Right lobe of liver (tissue), 6 donors: ENCODE measurements at places on chromosomes 11 and 22. TPM values are rescaled to one million over a fixed set of nuclear protein-coding genes. Genes with fewer than 3 reads are reported as not detected.
A peak's percentile ranks its signal among the peaks of the same experiment; 100 is the strongest.

- H3K27me3 ChIP-seq = no peaks in the 10 kb centered on the region
- peaks cover 33% of the 10 kb centered on the region for H3K4me1 ChIP-seq
- DNase-seq = peak; percentile 75
- no peak overlapping the region for H3K27ac ChIP-seq
- peak overlapping the region; percentile 26 for H3K4me3 ChIP-seq
- H3K36me3 ChIP-seq = peaks cover 14% of the 10 kb centered on the region
These were observed 4.6 kb upstream of the GALR3 start for GRCh38 chr22:37818409-37819104.

Gene NPAS4
- not detected for total RNA-seq

DNA sequence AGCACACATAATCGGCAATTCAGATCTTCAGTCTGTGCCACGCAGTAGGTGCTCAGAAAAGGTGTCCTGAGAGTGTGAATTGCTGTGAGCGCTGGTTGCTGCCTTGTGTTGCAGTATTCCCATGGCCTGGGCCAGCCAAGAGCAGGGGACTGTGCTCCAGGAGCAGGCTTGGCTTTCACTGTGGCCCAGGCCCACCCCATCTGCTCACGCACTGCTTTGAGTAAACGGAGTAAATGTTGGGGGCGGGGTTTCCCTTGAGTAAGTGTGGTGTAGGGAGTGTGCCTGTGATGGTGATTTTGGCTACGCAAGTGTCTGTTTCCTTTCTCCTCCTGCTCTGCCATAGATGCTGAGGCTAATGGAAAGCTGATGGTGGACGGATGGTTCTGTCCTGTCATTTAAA is 2.3 kb downstream of the CTTN start:
- no peak for DNase-seq
- no peaks in the 10 kb centered on the region for H3K27me3 ChIP-seq
- H3K4me1 ChIP-seq = peaks cover 21% of the 10 kb centered on the region
- no peak overlapping the region for H3K4me3 ChIP-seq

DNA sequence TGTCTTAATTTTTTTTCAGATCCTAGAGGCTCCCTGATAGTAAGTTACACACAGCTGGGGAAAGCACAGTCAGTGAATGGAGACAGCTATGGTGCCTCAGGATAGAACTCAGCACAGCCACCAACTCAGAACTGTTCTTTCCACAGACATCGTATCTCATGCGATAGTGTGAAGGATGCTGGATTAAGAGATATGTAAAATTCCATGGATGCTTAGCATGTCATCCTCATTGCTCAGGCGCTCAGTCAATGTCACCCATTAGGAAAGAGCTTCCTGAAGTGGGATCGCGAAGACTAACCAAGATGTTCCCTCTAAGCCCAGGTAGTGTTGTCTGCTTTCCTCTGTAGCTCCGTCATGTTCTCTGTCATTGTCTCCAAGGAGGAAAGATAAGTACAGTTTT is 1000.4 kb downstream of the OPCML start:
- no peaks in the 10 kb centered on the region for H3K4me1 ChIP-seq
- H3K36me3 ChIP-seq = no peaks in the 10 kb centered on the region
- DNase-seq = no peak
- no peaks in the 10 kb centered on the region for H3K27me3 ChIP-seq

DNA sequence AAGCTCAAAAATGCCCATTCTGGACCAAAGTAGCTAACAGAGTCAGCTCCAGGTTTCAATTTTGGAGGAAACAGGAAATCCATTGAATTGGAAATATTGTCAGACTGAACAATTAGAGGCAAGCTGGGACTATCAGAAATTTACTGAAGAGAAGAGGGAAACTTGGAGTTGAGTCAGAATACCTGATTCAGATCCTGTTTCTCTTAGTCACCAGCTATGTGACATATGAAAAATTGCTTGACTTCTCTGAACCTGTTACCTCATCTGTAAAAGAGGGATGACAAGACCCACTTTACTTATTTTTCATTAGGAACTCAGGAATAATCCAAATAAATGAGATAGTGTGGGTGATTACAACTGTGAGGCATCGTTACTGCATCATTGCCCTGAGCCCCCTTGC is 148.9 kb upstream of the CADM1 start:
- no peaks in the 10 kb centered on the region for H3K4me1 ChIP-seq
- no peaks in the 10 kb centered on the region for H3K36me3 ChIP-seq
- H3K4me3 ChIP-seq = no peak overlapping the region
- H3K27ac ChIP-seq = no peak overlapping the region

DNA sequence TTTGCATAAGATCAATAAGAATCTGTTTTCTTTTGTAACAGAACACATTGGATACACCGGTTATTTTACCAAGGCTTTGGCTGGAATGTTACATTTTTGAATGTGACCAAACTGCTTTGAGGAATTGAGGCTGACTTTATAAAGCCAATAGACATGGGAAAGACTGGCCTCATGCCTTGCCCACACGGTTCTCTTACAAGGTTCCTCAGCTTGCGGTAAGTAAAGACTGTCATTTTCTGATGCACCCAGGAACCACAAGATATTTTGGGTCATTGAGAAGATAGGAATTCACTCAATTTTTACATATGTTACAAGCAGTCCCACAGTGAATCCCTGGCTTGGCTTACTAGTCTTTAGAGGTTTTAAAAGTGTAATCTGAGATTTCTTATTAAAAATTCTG is 23.9 kb downstream of the OR10A6 start:
- H3K27ac ChIP-seq = no peak overlapping the region
- no peaks in the 10 kb centered on the region for H3K27me3 ChIP-seq
- H3K4me1 ChIP-seq = no peaks in the 10 kb centered on the region
- H3K4me3 ChIP-seq = no peak overlapping the region
- DNase-seq = no peak
- H3K36me3 ChIP-seq = no peaks in the 10 kb centered on the region

Gene HEPACAM
- 3.3 TPM for total RNA-seq

- DNase-seq = no peak
- H3K4me1 ChIP-seq = no peaks in the 10 kb centered on the region
- no peaks in the 10 kb centered on the region for H3K27me3 ChIP-seq
- peak overlapping the region; percentile 8 for H3K27ac ChIP-seq
These were observed 13.6 kb upstream of the BID start for GRCh38 chr22:17787716-17788330.

- no peaks in the 10 kb centered on the region for H3K4me1 ChIP-seq
- no peak overlapping the region for H3K27ac ChIP-seq
- H3K4me3 ChIP-seq = no peak overlapping the region
- H3K36me3 ChIP-seq = no peaks in the 10 kb centered on the region
These were observed 2.2 kb upstream of the C11orf16 start for GRCh38 chr11:8934742-8935488.

- no peak overlapping the region for H3K27ac ChIP-seq
- H3K27me3 ChIP-seq = no peaks in the 10 kb centered on the region
- no peaks in the 10 kb centered on the region for H3K4me1 ChIP-seq
- no peak overlapping the region for H3K4me3 ChIP-seq
- no peak for DNase-seq
- H3K36me3 ChIP-seq = no peaks in the 10 kb centered on the region
These were observed 5.5 kb upstream of the TMPRSS13 start for GRCh38 chr11:117934526-117935307.

- no peak overlapping the region for H3K27ac ChIP-seq
- no peaks in the 10 kb centered on the region for H3K27me3 ChIP-seq
- no peaks in the 10 kb centered on the region for H3K36me3 ChIP-seq
- no peak for DNase-seq
These were observed 37.6 kb downstream of the ZNF195 start for GRCh38 chr11:3341298-3341697.

DNA sequence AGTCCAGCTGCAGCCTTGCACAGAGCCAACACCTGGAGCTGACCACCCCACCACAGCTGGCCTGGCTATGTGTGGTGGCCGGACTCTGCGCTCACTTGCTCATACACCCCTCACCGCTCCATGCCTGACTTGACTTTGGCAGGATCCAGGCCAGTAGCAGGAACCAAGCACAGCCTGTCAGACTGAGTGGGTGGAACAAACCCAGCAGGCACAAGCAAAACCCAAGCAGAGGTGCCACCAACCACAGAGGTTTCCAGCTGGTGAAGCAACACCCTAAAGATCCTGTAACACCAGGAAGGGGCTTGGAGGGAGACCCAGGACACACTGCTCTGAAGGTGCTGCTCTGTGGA is 44.9 kb upstream of the WNT11 start:
- H3K36me3 ChIP-seq = no peaks in the 10 kb centered on the region
- DNase-seq = no peak
- no peak overlapping the region for H3K27ac ChIP-seq
- no peaks in the 10 kb centered on the region for H3K4me1 ChIP-seq
- H3K4me3 ChIP-seq = no peak overlapping the region

DNA sequence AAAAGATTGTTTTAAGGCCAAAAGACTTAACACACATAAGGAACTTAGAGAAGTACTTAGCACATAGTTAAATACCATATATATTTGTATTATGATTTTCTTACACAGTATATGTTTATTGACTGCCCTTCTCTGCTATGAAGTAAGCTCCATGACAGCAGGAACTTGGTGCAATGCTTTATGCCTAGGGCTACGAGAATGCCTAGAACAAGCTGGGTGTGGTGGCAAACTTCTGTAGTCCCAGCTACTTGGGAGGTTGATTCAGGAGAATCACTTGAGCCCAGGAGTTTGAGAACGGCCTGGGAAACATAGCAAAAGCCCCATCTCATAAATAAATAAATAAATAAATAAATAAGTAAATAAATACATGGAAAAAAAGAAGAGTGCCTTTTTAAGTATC is 1.9 kb downstream of the SLC5A12 start:
- H3K27me3 ChIP-seq = no peaks in the 10 kb centered on the region
- no peak for DNase-seq
- H3K4me1 ChIP-seq = no peaks in the 10 kb centered on the region
- no peak overlapping the region for H3K27ac ChIP-seq

Gene BRSK2
- total RNA-seq = not detected

DNA sequence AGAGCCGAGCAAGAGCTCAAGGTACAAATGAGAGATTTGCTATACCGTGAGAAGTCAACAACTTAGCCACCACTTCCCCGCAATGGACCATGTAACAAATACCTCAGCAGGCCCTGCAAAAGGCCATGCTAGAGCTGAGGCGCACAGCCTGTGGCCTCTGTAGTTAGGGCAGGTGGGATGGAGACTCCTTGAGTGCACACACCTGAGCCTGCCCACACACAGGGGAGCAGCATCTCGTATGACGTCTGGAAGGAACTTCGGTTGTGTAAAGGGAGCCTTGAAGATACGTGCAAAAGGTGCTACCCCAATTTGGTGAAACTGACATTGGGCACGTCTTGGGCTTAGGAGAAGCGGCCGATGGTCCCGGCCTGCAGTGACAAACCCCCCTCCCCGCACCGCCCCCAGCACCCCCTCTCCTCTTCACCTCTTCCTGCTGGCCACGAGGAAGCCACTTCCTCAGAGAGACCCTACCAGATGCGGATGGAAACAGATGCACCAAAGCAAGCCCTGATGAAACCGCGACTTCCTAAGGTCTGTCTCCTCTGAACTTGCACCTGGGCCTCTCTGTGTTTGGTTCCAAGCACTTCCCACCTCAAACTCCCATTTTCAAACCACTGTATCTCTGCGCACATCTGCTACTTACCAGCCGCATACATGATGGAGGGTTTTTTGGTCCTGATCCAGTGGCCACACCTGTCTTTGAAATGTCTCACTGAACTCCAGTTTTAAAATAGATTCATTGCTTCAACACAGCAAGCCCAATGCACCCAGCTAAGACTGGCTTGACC is 10.6 kb downstream of the CDPF1 start:
- H3K27ac ChIP-seq = peak overlapping the region; percentile 70
- no peak overlapping the region for H3K4me3 ChIP-seq
- H3K4me1 ChIP-seq = no peaks in the 10 kb centered on the region
- peaks cover 48% of the 10 kb centered on the region for H3K36me3 ChIP-seq
- H3K27me3 ChIP-seq = no peaks in the 10 kb centered on the region
- no peak for DNase-seq

Gene FAM168A
- total RNA-seq = 15.8 TPM

DNA sequence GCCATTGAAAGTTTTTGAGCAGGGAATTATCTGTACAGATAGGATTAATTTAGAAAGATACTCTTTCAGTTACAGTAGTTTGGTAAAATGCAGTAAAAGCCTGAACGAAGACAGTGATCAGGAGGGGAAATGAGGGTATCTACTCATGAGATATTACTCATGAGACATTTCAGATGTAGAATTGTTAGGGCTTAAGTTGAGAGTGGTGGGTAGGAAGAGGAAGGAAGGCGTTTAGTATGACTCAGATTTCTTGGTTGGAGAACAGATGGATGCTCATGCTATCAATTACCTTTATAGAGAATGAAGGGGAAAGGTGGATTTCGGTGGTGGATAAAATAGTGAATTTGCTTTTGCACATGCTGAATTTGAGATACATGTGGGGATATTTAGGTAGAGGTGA is 15.8 kb downstream of the CCDC81 start:
- no peak for DNase-seq
- H3K36me3 ChIP-seq = no peaks in the 10 kb centered on the region
- H3K27ac ChIP-seq = no peak overlapping the region
- H3K27me3 ChIP-seq = no peaks in the 10 kb centered on the region

Gene SLC17A6
- not detected for total RNA-seq

DNA sequence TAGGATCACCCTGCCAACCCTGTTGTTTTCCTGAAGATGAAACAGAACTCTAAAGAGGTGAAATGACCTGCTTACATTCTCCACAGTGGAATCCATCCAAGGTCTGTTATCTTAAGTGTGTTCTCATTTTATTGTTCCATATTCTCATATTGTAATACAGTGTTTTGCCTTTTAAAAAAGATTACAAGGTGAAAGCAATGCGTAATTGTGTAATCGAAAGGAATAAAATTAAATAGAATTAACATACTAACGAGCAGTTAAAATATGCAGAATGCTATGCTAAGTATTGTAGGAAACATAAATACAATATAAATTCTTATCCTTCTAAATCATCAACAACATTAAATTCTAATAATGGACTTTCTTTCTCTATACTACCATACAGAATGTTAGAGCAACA is 41.6 kb upstream of the CTSC start:
- no peak overlapping the region for H3K4me3 ChIP-seq
- H3K27me3 ChIP-seq = no peaks in the 10 kb centered on the region
- DNase-seq = no peak
- no peaks in the 10 kb centered on the region for H3K36me3 ChIP-seq
- no peak overlapping the region for H3K27ac ChIP-seq

- H3K4me1 ChIP-seq = no peaks in the 10 kb centered on the region
- no peak overlapping the region for H3K4me3 ChIP-seq
These were observed 443 bp downstream of the BTBD18 start for GRCh38 chr11:57751176-57751575.

Gene C11orf16
- total RNA-seq = not detected

GRCh38 chr11:118295815-118296454 is 8.6 kb upstream of the CD3E start:
- H3K4me1 ChIP-seq = no peaks in the 10 kb centered on the region
- H3K4me3 ChIP-seq = no peak overlapping the region
- H3K27ac ChIP-seq = no peak overlapping the region
- no peaks in the 10 kb centered on the region for H3K36me3 ChIP-seq
- H3K27me3 ChIP-seq = no peaks in the 10 kb centered on the region
- DNase-seq = no peak
